ENCODE measurements at places on chromosomes 2 and 18. TPM values are rescaled to one million over a fixed set of nuclear protein-coding genes. Genes with fewer than 3 reads are reported as not detected.

NOP58 gene
- 69.5 TPM for total RNA-seq

CTLA4 gene
- not detected for total RNA-seq

RELCH gene
- total RNA-seq, result 23.4 TPM

FNDC4 gene
- total RNA-seq, result 30.4 TPM

HOXD4 gene
- 6.6 TPM for total RNA-seq

MPP4 gene
- not detected for total RNA-seq

GAREM2 gene
- total RNA-seq, result 0.69 TPM

TMEM37 gene
- total RNA-seq, result 0.69 TPM

WDR7 gene
- 9.2 TPM for total RNA-seq

AKAIN1 gene
- total RNA-seq, result not detected

POU3F3 gene
- 32.8 TPM for total RNA-seq

Data from renal cortical epithelial cell (primary cell).